ENCODE measurements at places on chromosomes 7 and 10.

- DNase-seq, result no peak
These were observed 15.9 kb upstream of the FAM171A1 start for GRCh38 chr10:15387021-15387420.

GRCh38 chr10:70866424-70866823, 21.9 kb downstream of the PCBD1 start:
- peak; percentile 28 for DNase-seq

- no peak for DNase-seq
These were observed 176.3 kb upstream of the MEOX2 start for GRCh38 chr7:15862781-15863165.

GRCh38 chr7:38374507-38374906, 101.1 kb upstream of the TARP start:
- peak; percentile 33 for DNase-seq

DNA sequence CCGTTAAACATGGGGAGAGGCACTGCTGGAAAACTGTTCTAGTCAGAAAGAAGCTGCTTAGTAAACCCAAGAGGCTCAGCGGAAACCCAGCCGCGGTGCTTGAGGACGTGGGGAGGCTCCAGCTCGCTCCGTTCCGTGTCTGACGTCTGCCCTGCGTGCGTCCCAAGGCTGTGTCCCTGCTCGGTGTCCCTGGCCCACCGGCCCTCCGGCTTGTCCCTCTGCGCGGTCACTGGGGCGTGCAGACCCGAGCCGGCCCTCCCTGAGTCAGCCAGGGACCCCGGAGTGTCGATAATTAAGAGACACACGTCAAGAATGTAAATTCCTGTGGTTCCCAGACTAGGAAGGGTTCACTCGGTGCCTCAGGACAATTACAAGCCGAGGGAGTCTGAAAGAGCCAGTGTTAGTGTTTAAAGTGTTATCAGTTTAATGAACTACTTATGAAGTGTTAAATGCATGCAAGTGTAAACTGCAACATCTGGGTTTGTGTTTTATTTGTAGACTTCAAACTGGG, 98.9 kb downstream of the WDR11 start:
- DNase-seq, result no peak
